Activated CD4-positive, alpha-beta T cell treated with anti-CD3 and anti-CD28 coated beads for 24 hours (primary cell): ENCODE measurements at places on chromosomes 13 and 19.

- DNase-seq, result no peak
These were observed 23.5 kb downstream of the EBPL start for GRCh38 chr13:49667773-49668172.

- no peak for DNase-seq
These were observed 871.4 kb upstream of the GPC6 start for GRCh38 chr13:92355213-92355612.

DNA sequence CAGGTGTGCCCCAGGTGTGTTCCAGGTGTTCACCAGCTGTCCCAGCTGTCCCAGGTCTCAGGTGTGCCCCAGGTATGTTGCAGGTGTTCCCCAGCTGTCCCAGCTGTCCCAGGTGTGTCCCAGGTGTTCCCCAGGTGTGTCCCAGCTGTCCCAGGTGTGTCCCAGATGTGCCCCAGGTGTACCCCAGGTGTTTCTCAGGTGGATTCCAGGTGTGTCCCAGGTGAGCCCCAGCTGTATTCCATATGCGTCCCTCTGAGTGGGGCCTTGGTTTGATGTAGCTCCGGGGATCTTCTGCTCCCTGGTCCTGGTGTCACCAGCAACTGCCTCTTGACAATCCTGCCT lies 719 bp upstream of the GRK1 start:
- no peak for DNase-seq

GRCh38 chr13:73850104-73850873 lies 283.9 kb downstream of the KLF12 start:
- DNase-seq, result no peak

GRCh38 chr19:44649578-44650145 lies 6.0 kb downstream of the PVR start:
- no peak for DNase-seq

DNA sequence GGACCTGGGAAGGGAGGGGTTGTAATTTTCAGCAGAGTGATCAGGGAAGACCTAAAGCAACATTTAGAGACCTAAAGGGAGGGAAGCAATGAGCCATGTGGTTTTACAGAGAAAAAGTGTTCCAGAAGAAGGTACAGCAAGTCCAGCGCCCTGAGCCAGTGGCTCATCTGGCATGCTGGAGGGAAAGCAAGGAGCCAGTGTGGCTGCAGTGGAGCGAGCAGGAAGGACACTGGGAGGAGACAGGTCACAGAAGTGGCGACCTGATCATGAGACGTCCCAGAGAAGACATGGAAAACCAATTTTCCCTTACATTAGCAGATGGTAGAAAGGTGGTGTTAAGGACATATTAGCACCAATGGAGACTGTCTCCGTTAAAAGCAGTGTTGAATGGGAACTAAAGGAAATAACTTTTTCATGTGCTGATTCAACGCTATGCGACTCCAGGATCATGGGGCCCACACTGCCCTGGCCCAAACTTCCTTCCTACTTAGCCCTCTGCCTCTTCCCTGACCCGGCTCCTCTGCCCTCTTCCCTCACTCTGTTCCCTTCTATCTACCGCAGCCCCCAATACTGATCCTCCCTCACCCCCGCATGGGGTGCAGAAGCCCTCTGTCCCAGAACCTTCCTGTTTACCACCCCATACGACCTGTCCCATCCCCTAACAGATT lies 5.4 kb downstream of the C19orf47 start:
- DNase-seq, result no peak

GRCh38 chr19:43784241-43784980 lies 3.6 kb upstream of the KCNN4 start:
- peak; percentile 56 for DNase-seq

DNA sequence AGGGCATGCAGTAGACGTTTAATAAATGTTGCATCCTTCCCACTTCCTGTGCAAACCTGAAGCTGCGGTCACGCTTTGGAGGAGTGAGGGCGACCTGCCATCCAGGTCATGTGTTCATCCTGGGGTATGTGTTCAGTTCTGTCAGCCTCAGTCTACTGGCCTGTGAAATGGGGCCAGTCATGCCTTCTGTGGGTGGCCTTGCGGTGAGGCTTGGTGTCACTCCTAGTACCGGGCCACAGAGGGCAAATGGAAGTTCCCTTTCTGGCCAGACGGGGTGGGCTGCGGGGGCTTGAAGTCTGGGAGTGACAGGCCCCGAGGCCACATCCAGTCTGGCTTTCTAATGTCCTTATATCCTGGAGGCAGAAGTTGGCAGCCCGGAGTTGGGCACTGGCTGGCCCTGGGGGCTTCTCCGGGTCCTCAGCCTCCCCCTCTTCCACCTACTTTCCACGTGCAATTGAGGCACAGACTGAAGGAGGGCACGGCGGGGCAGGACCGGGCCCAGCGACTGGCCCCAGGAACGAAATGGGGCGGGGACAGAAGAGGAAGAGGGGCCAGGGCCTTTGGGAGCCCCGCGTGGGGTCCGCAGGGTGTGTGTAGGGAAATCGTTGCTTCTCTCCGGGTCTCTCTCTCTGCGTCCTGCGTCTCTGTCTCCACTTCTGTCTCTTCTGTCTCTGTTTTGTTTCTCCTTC lies 11.1 kb downstream of the PDE4A start:
- DNase-seq, result no peak

GRCh38 chr19:49921871-49922795 lies 6.9 kb upstream of the ATF5 start:
- DNase-seq, result no peak

GRCh38 chr19:47790398-47790814 lies 11.9 kb downstream of the SELENOW start:
- peak; percentile 90 for DNase-seq

DNA sequence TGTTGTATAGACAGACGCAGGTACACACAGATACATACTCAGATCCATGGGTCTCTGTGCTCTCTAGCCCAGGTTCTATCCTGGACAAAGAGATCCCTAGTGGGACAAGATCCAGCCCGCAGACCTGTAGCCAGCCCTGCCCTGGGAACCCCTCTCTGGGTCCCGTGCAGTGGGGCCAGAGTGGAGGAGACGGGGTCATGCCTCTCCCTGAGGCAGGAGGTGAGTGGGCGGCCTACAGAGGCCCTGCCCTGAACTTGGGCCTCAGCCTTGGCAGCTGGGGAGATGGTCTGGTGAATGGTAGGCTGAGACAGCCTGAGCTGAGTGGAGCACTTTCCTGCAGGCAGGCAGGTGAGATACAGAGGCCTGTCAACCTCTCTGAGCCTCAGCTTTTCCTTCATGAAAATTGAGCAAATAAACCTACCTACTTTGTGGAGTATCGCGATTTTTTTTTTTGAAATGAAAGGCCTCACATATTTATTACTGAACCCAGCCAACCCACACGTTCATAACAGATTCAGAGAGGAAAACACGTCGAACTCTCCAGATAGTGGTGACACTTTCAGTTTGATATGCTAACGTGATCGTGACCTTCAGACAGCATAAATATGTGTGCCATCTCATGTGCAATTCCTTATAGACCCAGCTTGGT lies 3.4 kb upstream of the JUND start:
- DNase-seq, result no peak

GRCh38 chr19:40274585-40275544 lies 10.3 kb downstream of the AKT2 start:
- peak; percentile 5 for DNase-seq

GRCh38 chr13:108987517-108987916 lies 358.1 kb downstream of the MYO16 start:
- no peak for DNase-seq

GRCh38 chr13:31986676-31987470 lies 44.7 kb upstream of the FRY start:
- no peak for DNase-seq

DNA sequence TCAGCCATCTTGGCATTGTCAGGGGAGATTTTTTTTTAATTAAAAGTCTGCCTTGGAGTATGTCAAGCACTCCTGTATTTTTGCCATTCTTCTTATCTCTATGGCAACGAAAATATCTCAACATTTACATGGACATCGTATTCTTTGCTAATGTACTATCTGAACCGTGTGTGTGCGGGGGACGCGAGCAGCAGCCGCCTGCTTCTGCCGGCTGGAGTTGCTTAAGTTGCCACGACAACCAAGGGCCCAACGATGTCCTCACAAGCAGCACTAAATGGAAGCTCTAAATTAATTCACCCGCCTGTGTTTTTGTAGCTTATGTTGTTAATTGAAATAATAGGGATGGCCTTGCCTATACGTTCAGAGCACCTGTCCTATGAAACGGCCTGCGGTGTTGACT lies 309.5 kb downstream of the TEX29 start:
- no peak for DNase-seq

GRCh38 chr19:13843104-13843921 lies 33.6 kb upstream of the NANOS3 start:
- DNase-seq, result no peak

GRCh38 chr19:20167651-20168122 lies 673 bp downstream of the ZNF486 start:
- DNase-seq, result no peak

DNA sequence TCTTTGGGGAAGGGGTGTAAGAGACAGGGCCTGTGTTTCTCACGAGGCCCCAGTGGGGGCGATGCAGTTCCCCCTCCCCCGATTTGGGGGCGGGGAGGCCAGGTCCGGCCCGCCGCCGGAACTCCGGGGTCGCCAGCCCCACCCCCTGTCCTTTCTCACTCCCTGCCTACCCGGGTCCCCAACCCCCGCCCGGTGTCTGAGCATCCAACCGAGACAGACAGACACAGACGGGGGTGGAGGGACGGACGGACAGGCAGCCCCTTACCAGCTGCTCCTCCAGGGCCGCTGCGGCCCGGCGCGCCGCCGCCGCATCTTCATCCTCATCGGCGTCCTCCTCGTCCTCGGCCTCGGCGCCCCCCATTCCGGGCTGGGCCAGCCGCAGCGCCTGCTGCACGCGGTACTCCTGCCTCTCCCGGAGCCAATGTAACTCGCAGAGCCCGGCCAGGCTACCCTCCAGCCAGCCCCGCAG lies 397 bp downstream of the DACT3 start:
- no peak for DNase-seq

- no peak for DNase-seq
These were observed 5.4 kb downstream of the KCTD4 start for GRCh38 chr13:45195421-45195820.

DNA sequence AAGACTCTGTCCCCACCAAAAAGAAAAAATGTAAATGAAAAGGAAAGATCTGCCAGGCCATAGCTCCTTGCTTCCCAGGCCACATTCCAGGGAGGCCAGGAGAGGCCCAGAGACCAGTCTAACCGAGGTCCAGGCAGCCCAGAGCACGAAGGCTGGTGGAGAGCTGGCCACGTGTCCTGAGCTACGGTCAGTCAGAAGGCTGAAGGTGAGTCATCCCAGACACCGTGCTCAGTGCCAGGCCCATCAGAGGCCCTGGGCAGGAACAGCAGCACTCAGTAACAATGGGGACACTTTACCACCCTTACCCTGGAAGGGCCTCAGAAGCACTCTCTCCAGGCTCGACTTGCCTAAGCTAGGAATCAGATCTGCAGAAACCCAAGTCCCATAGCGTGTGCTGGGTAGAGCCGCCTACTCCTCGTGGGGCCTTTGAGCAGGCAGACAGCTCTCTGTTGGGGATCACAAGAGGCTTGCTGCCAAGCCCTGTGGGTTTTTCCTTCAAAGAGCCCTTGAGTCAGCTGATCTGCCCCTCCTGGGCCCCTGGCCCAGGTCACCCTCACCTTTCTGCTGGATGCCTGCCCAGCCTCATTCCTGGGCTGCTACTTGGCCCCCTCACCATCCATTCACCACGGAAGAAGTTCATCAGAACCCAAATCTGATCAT lies 11.6 kb upstream of the DNMT1 start:
- DNase-seq, result no peak

- no peak for DNase-seq
These were observed 2.1 kb downstream of the ZMYM2 start for GRCh38 chr13:19960653-19960976.

DNA sequence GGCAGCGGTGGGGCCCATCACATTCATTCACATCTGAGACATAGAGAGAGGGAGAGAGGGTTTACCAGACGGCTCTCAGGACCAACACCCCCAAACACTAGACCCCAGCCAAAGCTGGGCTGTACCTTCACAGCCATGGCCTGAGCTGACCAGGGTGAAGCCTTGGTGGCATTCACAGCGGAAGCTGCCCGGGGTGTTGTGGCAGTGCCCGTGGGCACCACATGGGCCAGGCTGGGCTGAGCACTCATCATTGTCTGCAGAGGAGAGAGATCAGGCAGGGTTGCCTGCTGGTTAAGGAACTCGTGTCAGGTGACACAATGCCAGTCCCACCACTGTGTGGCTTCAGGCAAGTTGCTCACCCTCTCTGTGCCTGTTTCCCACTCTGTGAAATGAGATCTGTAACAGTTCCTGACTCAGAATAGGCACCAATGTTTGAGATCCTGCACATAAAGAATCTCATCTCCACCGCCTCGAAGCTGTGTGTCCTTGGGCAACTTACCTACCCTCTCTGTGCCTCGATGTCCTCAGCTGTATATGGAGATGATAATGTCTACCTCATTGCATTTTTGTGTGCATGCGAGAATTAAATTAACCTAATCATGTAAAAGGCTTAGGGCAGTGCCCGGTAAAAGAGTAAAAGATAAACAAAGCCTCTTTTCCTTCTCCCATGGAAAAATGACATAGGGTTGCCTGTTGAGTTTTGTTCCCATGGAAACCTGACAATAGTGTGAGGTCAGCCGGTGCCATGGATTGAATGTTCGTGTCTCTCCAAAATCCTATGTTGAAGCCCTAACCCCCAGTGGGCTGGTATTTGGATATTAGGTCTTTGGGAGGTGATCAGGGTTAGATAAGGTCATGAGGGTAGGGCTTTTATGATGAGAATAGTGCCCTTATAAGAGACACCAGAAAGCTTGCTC lies 22.9 kb downstream of the CCL25 start:
- DNase-seq, result no peak

DNA sequence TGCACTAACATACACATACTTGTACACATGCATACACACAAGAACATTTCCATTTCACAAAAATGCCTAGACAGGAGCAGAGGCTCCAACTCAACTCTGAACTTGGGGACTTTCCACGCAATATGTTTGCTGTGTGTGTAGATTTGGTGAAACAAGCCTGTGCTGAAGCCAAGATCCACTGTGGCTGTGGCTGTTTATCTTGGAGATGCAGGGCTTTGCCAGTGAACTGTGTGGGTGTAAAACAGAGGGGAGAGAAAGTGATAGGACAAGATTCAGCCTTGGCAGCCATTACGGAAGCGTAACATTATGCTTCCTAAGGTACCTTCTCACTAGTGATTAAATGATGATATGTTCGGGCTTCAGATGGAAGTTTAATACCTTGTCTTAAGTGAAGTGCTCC lies 73.2 kb upstream of the MBNL2 start:
- DNase-seq, result no peak
